MCF 10A (cell line): ENCODE measurements at places on chromosomes 4 and X. TPM values are rescaled to one million over a fixed set of nuclear protein-coding genes. Genes with fewer than 3 reads are reported as not detected.
A peak's percentile ranks its signal among the peaks of the same experiment; 100 is the strongest.

DNA sequence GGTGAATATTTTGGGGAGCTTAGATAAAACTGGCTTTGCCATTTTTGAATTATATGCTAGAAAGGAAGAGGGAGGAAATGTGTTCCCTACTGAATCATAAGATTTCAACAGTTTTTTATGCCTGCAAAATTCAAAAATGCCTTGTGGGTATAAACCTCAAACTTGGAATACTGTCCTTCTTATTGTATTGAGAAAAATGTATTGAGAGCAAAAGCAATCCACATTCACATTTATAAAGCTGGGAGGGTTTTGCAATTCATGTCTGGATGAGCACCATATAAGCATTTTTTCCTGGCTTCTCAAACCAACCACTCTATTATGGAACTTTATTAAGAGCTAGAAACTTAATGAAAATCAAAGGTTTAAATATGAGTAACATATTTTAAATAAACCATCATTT, 289.8 kb downstream of the PCDH7 start:
- DNase-seq, result no peak
- H3K27ac ChIP-seq, result no peak overlapping the region
- H3K27me3 ChIP-seq, result no peaks in the 10 kb centered on the region
- no peak overlapping the region for H3K4me3 ChIP-seq
- H3K36me3 ChIP-seq, result no peaks in the 10 kb centered on the region
- peaks cover 5% of the 10 kb centered on the region for H3K4me1 ChIP-seq

- H3K27ac ChIP-seq, result no peak overlapping the region
- no peak overlapping the region for H3K4me3 ChIP-seq
These were observed 295.3 kb downstream of the MID1IP1 start for GRCh38 chrX:39096599-39096998.

GRCh38 chr4:120557372-120557771, 365.2 kb downstream of the PRDM5 start:
- peak overlapping the region; percentile 61 for H3K27ac ChIP-seq
- H3K4me3 ChIP-seq, result no peak overlapping the region
- peaks cover 7% of the 10 kb centered on the region for H3K4me1 ChIP-seq
- no peaks in the 10 kb centered on the region for H3K27me3 ChIP-seq

DNA sequence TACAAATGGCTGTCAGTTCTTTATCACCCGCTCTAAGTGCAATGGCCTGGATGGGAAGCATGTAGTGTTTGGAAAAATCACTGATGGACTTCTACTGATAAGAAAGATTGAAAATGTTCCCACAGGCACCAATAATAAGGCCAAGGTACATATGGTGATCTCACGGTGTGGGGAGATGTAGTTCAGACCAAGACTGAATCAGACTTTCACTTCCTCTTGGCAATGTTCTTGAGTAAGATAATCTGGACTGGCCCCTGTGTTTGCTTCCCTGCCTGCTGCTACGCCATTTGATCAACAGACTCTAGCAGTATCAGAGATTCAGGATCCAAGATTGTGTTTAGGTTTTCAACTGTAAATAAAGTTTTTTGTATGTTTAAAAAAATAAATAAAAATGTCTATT, 682.2 kb upstream of the AMOT start:
- peaks cover 32% of the 10 kb centered on the region for H3K27me3 ChIP-seq
- H3K4me1 ChIP-seq, result no peaks in the 10 kb centered on the region
- no peak overlapping the region for H3K27ac ChIP-seq
- no peak for DNase-seq
- H3K4me3 ChIP-seq, result no peak overlapping the region

- no peak for DNase-seq
- peaks cover 5% of the 10 kb centered on the region for H3K36me3 ChIP-seq
- peaks cover 71% of the 10 kb centered on the region for H3K27me3 ChIP-seq
- no peaks in the 10 kb centered on the region for H3K4me1 ChIP-seq
- no peak overlapping the region for H3K27ac ChIP-seq
These were observed 381 bp downstream of the PHEX start for GRCh38 chrX:22032506-22032905.

- no peak overlapping the region for H3K4me3 ChIP-seq
- no peaks in the 10 kb centered on the region for H3K27me3 ChIP-seq
- peaks cover 10% of the 10 kb centered on the region for H3K36me3 ChIP-seq
- no peak overlapping the region for H3K27ac ChIP-seq
These were observed 25.1 kb downstream of the FHDC1 start for GRCh38 chr4:152961014-152961772.

Gene LYAR
- total RNA-seq, result 66.7 and 79.6 TPM in 2 replicates

DNA sequence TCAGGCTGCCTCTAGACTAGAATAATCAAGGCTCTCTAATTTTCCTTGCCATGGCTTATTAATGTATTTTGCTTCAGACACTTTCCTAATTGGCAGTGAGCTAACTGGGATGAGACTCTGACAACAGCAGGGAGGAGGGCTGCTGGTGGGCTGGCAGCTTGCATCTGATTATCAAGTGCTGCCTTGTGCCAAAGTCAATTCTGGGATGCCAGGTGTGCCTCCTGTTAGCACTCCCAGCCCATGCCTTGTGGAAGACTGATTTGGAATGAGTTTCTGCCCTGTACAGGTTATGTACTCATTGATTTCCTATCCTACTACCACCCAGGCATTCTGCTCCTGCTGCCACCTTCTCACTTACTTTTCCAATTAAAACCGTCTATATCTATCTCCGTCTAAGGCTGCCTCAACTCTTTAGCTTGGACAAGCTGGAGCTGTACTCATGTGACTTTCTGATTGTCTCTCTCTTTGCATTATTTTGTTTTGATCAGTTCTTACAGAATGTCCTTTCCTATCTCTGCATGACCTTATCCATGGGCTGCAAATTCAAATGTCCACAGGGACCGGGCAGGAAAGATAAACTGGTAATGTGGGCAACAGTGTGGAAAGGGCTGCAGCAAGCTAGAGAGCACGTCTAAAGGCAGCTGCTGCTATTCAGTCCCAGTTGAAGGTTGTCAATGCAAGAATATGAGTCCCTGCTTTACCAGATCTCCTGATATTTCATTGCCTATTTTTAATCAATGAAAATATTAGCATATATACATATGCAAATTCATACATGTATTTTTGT, 112.6 kb downstream of the GABRA2 start:
- H3K27ac ChIP-seq, result no peak overlapping the region
- H3K27me3 ChIP-seq, result no peaks in the 10 kb centered on the region
- DNase-seq, result no peak
- H3K36me3 ChIP-seq, result no peaks in the 10 kb centered on the region
- no peaks in the 10 kb centered on the region for H3K4me1 ChIP-seq

Gene STK32B
- total RNA-seq, result not detected in 2 replicates

- H3K4me3 ChIP-seq, result no peak overlapping the region
- DNase-seq, result no peak
- no peak overlapping the region for H3K27ac ChIP-seq
- no peaks in the 10 kb centered on the region for H3K27me3 ChIP-seq
- no peaks in the 10 kb centered on the region for H3K36me3 ChIP-seq
These were observed 64.2 kb upstream of the BEND4 start for GRCh38 chr4:42216664-42217063.

DNA sequence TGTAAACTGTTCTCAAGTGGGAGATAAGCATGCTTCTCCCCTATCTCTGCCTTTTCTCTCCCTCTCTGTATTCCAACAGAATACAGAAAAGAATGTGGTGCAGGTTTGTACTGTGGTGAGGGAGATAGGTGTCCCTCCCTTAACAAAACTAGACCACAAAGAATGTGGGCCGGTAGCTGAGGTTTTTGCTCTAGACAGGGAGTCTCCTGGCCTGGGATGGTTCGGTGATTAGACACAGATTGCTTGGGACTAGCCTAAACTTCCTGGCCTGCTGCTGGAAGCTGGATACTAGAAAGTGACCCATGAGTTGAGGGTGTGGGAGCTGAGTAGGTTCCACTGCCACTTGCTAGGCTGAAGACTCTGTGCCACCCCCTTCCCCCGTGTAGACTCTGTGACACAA, 143.0 kb downstream of the CXXC4 start:
- DNase-seq, result no peak
- no peak overlapping the region for H3K27ac ChIP-seq
- no peak overlapping the region for H3K4me3 ChIP-seq

DNA sequence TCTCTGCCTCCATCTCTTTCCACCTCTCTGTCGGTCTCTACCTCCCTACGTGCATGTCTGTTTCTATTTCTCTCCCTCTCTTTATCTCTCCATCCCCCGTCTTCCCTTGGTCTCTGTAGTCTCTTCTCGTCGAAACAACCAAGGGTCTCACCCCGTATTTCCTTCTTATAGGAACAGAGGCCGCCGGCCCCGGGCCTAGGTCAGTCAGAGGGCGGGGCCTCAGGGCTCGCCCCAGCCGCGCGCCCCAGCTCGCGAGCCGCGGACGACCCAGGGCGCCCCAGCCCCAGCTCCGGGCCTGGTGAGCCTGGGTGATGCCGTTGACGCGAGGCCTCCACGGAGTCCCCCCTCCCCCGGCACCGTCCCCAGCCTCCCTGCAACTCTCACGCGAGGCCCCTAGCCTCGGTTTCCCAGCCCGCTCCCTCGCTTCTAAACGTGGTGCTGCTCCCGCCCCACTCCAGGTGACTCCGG, 6.6 kb downstream of the TIMM17B start:
- H3K4me3 ChIP-seq, result peak overlapping the region; percentile 72
- H3K27me3 ChIP-seq, result no peaks in the 10 kb centered on the region
- no peak for DNase-seq

DNA sequence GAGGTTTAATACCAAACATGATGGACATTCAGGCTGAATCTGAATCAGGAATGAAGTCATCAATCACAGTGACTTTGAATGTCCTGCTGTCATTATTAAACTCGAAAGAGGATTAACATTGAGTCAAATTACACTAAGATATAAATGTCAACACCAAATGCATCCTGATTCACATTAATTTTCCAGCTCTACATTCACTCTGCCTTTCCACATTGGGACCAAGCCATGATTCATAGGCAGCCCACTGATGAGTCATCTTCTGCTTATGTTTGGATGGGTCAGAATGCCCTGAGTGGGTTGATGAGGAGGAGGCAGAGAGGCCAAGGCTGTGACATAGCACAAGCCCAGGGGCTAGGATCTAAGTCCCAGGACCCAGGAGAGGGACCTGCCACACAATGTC, 247.6 kb upstream of the RPS6KA3 start:
- no peak overlapping the region for H3K27ac ChIP-seq
- DNase-seq, result peak; percentile 68
- no peaks in the 10 kb centered on the region for H3K36me3 ChIP-seq
- H3K4me3 ChIP-seq, result no peak overlapping the region

Gene SYTL4
- 1.9 and 2.1 TPM in 2 replicates for total RNA-seq

GRCh38 chr4:149343614-149344013, 472.0 kb downstream of the IQCM start:
- H3K27me3 ChIP-seq, result no peaks in the 10 kb centered on the region
- H3K4me3 ChIP-seq, result no peak overlapping the region
- H3K36me3 ChIP-seq, result no peaks in the 10 kb centered on the region
- DNase-seq, result no peak
- H3K27ac ChIP-seq, result no peak overlapping the region

GRCh38 chr4:148495463-148495862, 53.2 kb upstream of the NR3C2 start:
- DNase-seq, result no peak
- H3K4me3 ChIP-seq, result no peak overlapping the region
- no peaks in the 10 kb centered on the region for H3K36me3 ChIP-seq
- H3K27ac ChIP-seq, result no peak overlapping the region

Gene XG
- not detected in 2 replicates for total RNA-seq

Gene USP17L20
- total RNA-seq, result not detected in 2 replicates

- no peaks in the 10 kb centered on the region for H3K36me3 ChIP-seq
- H3K27ac ChIP-seq, result no peak overlapping the region
- H3K4me1 ChIP-seq, result no peaks in the 10 kb centered on the region
- H3K4me3 ChIP-seq, result peak overlapping the region; percentile 29
- H3K27me3 ChIP-seq, result peaks cover 3% of the 10 kb centered on the region
- DNase-seq, result peak; percentile 58
These were observed 21.0 kb upstream of the BCORL1 start for GRCh38 chrX:129961180-129962083.

Gene HMGN5
- total RNA-seq, result 6.6 and 11.8 TPM in 2 replicates

GRCh38 chr4:46820154-46820553, 88.9 kb downstream of the COX7B2 start:
- no peak overlapping the region for H3K4me3 ChIP-seq
- DNase-seq, result no peak
- H3K27me3 ChIP-seq, result no peaks in the 10 kb centered on the region
- no peaks in the 10 kb centered on the region for H3K4me1 ChIP-seq

Gene PF4V1
- not detected in 2 replicates for total RNA-seq

Gene CRLF2
- total RNA-seq, result not detected in 2 replicates

GRCh38 chrX:2697306-2697705, 6.2 kb downstream of the CD99 start:
- DNase-seq, result peak; percentile 28
- H3K36me3 ChIP-seq, result peaks cover 39% of the 10 kb centered on the region
- H3K27ac ChIP-seq, result peak overlapping the region; percentile 85
- no peaks in the 10 kb centered on the region for H3K27me3 ChIP-seq

DNA sequence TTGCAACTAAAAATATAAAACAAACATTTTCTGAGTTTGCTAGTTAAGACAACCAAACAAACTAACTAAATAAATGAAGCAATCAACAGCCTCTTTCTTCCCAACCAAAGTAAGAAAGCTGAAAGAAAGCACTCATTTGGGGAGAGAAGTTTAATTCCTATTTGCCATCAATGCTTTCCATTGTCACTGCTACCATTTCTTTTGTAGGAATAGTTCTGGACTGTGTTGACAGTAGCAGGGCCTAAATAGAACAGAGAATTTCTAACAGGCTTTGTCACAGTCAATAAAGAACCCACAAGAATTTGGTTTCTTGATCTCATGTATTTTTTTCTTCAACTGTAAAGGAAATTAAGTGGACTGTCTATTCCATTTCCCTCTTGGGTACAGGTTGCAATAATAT, 1886.4 kb upstream of the TENM3 start:
- H3K27me3 ChIP-seq, result no peaks in the 10 kb centered on the region
- no peak for DNase-seq
- no peak overlapping the region for H3K27ac ChIP-seq
- H3K4me1 ChIP-seq, result no peaks in the 10 kb centered on the region
- no peaks in the 10 kb centered on the region for H3K36me3 ChIP-seq

- no peak overlapping the region for H3K4me3 ChIP-seq
These were observed 2548.3 kb downstream of the ARAP2 start for GRCh38 chr4:33696041-33696440.

Gene PCDH18
- 3.5 and 4.9 TPM in 2 replicates for total RNA-seq

GRCh38 chr4:7867701-7868435, 71.8 kb downstream of the AFAP1 start:
- no peak overlapping the region for H3K4me3 ChIP-seq
- DNase-seq, result peak; percentile 29
- peak overlapping the region; percentile 49 for H3K27ac ChIP-seq
- H3K4me1 ChIP-seq, result peaks cover 8% of the 10 kb centered on the region
- H3K27me3 ChIP-seq, result no peaks in the 10 kb centered on the region
- H3K36me3 ChIP-seq, result peaks cover 15% of the 10 kb centered on the region

Gene HTN1
- not detected in 2 replicates for total RNA-seq

GRCh38 chr4:726838-727237, 21.2 kb downstream of the PCGF3 start:
- H3K36me3 ChIP-seq, result peaks cover 41% of the 10 kb centered on the region
- DNase-seq, result no peak
- no peak overlapping the region for H3K27ac ChIP-seq
- H3K4me3 ChIP-seq, result no peak overlapping the region

GRCh38 chr4:62640296-62640695, 1440.2 kb downstream of the ADGRL3 start:
- DNase-seq, result peak; percentile 32
- H3K4me3 ChIP-seq, result no peak overlapping the region
- no peak overlapping the region for H3K27ac ChIP-seq
- H3K36me3 ChIP-seq, result no peaks in the 10 kb centered on the region
- H3K4me1 ChIP-seq, result peaks cover 12% of the 10 kb centered on the region
